NCI-H1417 (cell line): ENCODE measurements at places on chromosomes 16 and 17.
A peak's percentile ranks its signal among the peaks of the same experiment; 100 is the strongest.

- peak; percentile 90 for DNase-seq
Measured at GRCh38 chr16:77236063-77236511, 36.9 kb downstream of the SYCE1L start.

- DNase-seq = no peak
Measured at GRCh38 chr17:64632194-64632593, 29.9 kb downstream of the SMURF2 start.

- DNase-seq = no peak
Measured at GRCh38 chr16:79542237-79542774, 58.2 kb downstream of the MAF start.

GRCh38 chr16:87965417-87965816 is 14.2 kb downstream of the BANP start:
- no peak for DNase-seq

DNA sequence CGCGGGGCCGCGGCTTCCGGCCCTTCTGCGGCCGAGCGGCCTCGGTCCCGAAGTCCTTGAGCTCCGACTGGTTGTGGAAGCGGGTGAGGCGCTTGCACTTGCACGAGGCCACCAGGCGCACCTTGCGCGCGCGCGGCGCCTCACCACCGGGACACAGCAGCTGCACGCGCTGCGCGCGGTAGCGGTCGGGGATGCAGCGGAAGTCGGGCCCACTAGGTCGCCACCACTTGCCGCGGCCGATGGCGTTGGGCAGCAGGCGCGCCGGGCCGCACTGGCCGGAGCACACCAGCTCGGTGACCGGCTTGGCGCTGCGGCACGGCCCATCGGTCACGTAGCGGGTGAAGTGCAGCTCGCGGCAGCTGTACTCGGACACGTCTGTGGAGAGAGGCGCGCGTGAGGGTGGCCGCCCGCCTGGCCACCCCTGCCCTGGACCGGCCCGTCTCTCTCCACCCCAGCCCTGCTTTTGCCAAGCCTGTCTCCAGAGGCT is 3.2 kb downstream of the SOST start:
- peak; percentile 29 for DNase-seq

DNA sequence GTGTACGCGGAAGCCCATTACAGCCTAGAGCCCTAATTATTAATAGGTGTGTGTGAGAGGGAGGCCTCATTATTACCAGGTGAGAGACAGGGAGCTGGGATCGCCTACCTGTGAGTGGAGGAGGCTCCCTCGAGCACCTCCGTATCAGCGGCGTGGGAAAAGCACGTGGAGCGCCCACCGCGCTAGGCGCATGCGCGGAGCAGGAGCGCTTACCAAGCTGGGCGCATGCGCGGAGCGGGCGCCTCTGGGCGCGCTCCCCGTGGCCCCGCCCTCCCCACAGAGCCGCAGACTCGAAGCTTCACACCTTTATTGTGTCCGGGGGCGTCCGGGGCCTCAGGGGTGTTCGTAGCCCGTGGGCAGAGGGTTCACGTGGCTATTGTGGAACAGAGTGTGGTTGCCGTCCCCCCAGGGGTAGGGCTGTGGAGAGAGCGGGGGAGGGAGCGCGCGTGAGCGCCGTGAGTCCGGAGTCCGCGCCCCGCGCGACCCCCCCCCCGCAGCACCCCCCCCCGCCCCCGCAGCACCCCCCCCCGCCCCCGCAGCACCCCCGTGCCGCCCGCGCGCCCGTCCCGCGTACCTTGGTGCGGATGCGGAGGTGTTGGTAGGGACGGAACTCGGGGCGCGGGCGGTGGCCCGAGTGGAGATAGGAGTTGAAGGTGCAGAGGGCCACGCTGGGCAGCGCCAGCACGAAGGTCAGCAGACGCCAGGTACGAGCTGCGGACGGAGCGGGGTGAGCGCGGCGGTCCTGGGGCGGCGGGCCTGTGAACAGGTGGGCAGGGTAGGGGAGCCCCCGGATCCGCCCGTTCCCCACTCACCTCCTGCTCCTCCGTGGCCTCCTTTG is 500 bp downstream of the COX6A2 start:
- DNase-seq = peak; percentile 53

DNA sequence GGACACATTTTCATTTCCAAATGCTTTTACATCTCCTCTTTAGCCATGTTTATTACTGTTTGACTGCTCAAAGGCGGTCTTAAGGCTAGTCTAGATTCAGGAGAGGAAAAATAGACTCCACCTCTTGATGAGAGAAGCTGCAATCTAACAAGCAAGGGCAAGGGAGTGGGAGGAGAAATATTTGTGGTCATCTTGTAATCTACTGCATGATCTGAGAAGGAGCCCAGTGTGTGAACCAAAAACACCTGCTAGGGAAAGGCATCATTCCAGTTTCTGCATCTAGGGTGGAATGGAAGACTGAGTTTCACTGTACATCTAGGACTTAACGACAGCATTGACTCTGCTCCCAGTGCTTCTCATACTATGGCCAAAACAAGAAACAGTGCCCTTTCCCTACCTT is 232.2 kb upstream of the HS3ST3A1 start:
- DNase-seq = no peak

GRCh38 chr16:55444754-55445485 is 34.1 kb upstream of the MMP2 start:
- no peak for DNase-seq

DNA sequence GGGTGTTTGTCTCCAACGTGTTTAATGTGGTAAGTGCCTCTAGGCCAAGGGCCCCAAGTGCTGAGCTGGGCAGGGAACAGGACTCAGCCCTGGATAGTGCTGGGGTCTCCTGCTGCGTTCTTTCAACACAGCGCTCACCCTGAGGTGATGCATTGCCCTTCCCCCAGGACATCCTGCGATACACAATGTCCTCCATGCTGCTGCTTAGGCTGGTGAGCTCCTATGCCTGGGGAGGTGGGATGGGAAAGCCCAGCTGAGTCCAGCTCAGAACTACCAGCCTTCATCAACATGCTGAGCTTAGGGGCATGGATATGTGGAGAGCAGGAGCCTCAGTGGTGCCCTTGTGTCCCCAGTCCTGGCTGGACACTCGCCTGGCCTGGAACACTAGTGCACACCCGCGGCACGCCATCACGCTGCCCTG is 563 bp downstream of the ZACN start:
- no peak for DNase-seq

- DNase-seq = no peak
Measured at GRCh38 chr17:31746884-31747495, 112.1 kb downstream of the COPRS start.

GRCh38 chr17:50677851-50678375 is 29.8 kb downstream of the ANKRD40 start:
- no peak for DNase-seq

GRCh38 chr17:58284613-58285421 is 4.1 kb upstream of the MPO start:
- no peak for DNase-seq

- DNase-seq = peak; percentile 41
Measured at GRCh38 chr16:84144209-84144858, 643 bp downstream of the HSDL1 start.

DNA sequence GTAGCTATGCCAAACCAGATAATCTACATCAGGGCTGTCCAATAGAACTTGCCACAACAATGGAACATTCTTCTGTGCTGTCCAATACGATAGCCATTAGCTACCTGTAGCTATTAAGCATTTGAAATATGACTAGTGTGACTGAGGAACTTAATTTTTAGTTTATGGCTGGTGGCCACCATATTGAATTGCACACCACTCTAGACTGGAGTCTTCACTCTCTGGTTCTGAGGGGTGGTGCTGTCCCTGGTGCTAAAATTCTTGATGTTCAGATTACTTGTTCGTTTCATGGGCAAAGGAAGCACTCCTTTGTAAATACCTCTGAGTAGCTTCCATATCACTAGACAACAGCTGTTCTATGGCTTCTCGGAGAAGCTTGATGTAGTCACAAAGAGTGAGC is 296.6 kb downstream of the NPIPA8 start:
- no peak for DNase-seq

DNA sequence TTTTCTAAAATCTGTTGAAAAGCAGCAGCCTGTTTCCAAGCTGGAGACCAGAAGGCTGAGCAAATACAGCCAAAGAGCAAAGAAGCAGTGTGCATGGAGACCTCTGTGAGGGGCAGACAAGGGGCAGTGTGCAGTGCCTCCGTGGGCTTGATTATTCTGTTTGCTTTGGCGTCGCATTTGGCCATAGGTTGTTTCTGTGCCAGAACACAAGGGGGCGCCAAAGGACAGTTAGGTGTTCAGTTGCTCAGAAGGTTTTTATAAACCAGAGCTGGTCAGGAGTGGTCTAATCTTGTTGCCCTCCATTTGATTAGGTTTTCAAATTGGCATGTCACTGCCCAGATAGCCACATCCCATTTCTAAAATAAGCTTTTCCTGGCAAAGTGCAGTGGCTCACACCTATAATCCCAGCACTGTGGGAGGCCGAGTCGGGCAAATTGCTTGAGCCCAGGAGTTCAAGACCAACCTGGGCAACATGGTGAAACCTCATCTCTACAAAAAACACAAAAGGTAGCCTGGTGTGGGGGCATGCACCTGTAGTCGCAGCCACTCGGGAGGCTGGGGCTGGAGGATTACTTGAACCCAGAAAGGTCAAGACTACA is 10.6 kb downstream of the MYH3 start:
- DNase-seq = peak; percentile 59

GRCh38 chr16:20868890-20869289 is 31.3 kb downstream of the DCUN1D3 start:
- DNase-seq = no peak

- no peak for DNase-seq
Measured at GRCh38 chr17:45388604-45389325, 43.9 kb downstream of the ARHGAP27 start.

- DNase-seq = no peak
Measured at GRCh38 chr16:31568577-31569359, 41.1 kb downstream of the AHSP start.

- peak; percentile 60 for DNase-seq
Measured at GRCh38 chr17:8481089-8481488, 45.4 kb downstream of the NDEL1 start.

DNA sequence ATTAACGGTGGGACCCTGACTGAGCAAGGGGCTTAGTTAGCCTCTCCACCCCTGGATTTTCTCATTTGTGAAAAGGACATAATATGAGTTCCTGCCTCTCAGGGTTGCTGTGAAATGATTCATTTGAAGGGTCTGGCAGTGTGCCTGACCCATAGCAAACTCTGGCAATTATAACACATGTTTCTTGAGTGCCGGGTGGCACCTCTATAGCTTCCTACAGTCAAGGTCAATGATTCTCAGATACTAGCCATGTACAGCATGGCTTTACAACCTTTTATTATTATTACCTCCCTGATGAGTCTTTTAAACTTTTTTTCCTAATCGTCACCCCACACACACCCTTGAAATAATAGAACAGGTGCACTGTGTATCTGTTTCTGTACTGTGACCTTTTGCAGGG is 42.1 kb downstream of the TMEM114 start:
- DNase-seq = no peak

DNA sequence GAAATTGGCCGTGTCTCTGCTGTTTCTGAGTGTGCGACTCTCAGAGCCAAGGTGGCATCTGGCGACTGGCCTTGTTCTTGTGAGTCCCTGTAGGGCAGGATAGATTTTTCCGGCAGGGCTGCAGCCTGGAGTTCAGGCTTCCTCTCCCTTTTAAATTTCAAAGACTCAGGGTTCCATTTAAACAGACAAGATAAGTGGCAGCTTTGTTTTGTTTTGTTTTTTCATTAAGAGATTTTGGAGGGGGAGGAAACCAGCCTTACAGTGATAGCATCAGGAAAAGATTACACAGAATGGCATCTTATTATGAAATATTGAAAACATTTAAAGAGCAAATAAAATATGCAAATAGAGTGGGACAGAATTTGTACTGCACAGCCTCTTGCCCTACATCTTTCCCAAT is 151.3 kb downstream of the RPTOR start:
- DNase-seq = peak; percentile 52

DNA sequence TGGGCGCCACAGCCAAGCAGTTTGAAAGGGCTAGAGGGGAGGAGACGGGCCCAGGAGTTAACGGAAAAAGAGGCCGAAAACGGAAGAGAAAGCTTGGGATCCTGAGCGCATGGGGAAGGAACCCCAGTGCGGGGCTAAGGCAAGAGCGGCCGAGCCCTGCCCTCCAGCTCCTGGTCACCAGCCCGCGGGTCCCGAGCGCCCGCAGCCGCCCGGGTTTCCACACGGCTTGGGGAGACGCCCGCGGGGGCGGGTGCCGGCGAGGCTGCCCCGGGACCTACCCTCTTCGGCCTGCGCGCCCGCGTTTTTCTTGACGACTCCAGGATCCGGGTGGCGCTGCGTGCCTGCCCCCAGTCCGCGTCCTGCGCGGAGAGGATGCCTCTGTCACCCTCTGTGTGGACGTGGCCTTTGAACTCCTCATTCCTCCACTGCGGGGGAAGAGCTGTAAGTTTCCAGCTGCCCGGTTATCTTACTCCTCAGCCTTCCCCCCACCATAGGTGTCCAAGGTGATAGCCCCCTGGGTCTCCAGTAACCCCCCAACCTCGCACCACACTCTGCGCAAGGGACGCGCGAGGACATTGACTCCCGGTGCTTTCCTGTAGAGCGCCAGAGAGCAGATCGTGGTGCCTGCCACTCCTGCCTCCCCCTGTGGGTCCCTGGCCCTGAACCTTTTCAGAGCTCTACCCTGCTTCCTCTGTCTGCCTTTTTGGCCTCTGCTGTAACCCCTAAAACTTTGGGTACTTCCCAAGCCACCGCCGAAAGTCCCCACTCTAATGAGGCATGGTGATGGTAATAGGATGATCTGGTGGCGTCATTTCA is 1.7 kb upstream of the CDH11 start:
- DNase-seq = no peak

GRCh38 chr17:68204736-68205135 is 43.1 kb upstream of the AMZ2 start:
- no peak for DNase-seq

DNA sequence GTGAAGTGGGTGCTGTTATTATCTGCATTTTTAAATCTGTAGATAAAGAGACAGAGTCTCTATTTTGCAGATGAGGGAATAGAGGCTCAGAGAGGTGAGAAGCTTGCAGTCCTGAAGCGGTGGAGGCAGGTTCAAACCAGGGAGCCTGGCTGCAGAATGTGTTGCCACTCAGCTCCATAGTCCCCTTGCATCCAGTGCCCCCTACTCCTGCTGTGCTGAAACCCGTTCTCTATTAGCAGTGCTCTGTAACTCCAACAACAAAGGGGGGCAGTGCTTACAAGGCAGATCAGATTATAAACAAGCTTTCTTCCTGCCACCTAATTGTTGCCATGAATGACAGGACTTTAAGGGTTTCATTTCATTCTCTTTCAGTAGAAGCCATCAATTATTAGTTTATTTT is 118.1 kb upstream of the CACNG3 start:
- no peak for DNase-seq

GRCh38 chr16:68760671-68761275 is 23.7 kb downstream of the CDH1 start:
- DNase-seq = no peak

GRCh38 chr16:29848420-29849297 is 14.4 kb downstream of the CDIPT start:
- DNase-seq = peak; percentile 49

GRCh38 chr16:146646-147045 is 5.8 kb upstream of the HBZ start:
- DNase-seq = no peak

GRCh38 chr16:73875996-73876690 is 420.5 kb upstream of the PSMD7 start:
- no peak for DNase-seq
